ENCODE measurements at places on chromosomes 1 and 21.

DNA sequence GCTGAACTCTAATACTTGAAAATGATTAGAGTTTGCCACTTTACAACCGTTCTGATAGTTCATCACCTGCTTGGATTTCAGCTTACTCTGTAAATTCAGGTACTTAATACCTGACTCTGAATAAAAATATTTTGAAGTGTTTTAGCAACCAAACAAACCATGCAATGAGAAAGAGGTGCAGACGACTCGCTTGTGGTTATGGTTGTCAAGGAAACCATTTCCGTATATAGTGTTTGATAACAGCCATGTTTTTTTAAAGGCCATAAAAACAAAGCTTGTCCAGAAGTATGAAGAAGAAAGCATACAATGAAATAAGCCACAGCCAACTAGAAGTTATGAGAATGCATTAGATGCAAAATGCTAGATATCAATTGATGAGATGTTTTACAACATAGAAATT lies 167.2 kb upstream of the HMCN1 start:
- DNase-seq: peak; percentile 82

DNA sequence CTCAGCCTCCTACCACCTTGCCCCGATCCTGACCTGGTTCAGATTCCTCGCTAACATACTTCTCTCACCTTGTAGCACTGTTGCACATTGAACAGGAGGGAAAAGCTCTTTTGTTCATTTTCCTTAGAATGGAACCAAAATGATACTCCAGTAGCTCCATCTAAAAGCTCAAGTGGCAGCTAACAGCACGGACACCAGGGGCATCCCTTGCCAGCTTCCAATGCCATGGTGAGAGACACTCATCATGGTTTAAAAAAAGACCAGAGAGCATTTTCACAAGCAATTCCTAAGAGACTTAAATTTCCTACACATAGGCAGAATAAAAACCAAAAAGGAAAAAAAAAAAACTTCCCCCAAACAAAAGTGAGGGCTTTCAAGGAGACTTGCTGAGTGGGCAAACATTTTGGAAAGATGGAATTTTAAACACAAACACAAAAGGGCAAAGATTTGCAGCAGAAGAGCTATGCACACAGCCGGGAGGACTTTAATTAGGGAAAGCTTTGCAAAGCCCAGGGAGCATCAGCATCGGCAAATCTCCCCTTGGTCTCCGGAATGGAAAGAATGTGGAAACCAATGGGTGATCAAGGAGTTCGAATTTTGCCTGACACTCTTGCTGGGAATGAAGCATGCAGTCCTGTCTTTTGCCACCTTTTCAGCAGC lies 84.3 kb downstream of the CAPZB start:
- no peak for DNase-seq

DNA sequence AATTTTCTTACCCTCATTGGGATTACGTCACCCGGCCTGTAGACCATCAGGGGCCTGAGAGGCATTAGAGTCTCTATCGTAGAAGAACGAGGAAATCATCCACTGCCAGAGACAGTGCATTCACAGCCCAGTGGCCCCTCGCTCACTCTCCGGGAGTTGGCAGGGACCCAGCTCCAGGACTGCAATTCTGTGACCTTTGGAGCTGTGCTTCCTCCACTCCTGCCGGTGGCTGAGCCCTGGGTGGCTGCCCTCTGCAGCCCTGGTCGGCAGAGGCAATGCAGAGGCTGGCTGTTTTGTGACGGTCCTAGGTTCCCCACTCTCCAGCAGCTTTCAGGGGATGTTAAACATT lies 12.7 kb downstream of the SLC37A1 start:
- no peak for DNase-seq

DNA sequence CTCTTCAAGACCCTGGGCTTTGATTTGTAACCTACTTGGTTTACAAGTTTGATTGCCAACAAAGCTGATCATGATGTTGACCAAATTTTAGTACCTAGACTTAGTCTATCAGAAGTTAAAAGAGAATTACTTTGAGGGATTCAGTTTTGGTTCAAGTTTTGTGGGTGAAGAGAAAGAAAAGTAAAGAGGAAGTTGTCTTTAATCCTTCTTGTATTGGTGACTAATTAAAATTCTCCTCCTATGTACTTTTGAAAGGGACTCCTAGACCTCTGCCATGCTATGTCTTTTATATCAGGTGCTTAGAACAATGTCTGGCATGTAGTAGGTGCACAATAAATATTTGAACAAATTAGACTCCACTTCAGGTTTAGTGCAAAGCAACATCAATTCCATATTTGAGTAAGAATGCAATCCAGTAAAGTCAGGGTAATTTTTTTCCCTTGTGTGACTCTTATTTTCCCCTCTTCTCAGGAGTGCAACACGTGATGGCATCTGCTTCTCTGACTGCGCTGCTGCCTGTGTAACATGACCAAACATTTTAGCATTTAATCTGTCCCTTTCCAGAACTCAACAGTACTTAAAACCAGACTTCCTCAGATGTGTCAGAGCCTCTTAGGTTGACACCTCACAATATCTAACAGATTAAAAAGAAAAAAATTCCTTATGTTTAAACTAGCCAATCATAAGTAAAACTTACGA lies 41.1 kb upstream of the KCNQ4 start:
- DNase-seq: no peak

GRCh38 chr1:17538428-17539117 lies 925 bp upstream of the ARHGEF10L start:
- DNase-seq: peak; percentile 54

DNA sequence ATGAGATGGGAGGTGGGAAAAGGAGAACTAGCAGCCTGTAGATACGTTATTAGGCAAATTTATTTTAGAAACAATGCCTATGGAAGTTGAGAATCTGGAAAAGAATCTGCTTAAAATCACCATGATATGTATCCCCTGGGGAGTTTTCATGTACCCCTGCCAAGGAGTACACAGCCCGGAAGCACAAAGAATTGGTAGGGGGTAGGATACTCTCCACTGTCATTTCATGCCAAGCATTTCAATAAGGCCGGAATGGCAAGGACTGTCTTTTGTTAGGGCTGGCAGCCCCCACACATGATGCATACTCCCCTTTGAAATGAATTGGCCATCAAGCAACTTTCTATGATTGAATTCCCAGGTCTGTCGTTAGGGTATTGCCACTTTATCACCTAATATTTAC lies 111.5 kb upstream of the APP start:
- DNase-seq: no peak

DNA sequence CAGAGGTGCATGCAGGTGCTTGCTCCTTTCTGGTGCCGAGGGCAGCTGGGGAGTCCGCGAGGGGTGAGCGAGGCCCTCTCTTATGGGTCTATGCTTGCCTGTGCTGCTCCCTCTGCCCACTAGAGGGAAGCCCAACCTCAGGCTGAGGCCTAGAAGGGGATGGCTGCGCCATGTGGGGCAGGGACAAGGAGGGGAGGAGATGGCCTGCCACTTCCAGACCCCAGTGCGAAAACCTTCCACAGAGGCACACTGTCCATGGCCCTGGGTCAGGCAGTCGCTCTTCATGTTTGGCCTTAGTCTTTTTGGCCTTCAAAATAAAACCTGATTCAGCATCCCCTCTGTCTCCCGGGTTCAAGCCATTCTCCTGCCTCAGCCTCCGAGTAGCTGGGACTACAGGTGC lies 14.0 kb downstream of the RHBG start:
- DNase-seq: peak; percentile 52

- DNase-seq: peak; percentile 9
These were observed at the start of gene PRKCZ for GRCh38 chr1:2049718-2050431. PRKCZ (plus strand) TSS chr1:2050411; CDS start chr1:2050631, 220 bp downstream.

- DNase-seq: no peak
These were observed 14.5 kb downstream of the DUSP10 start for GRCh38 chr1:221727146-221728036.

GRCh38 chr1:9689011-9689706 lies 37.6 kb downstream of the PIK3CD start:
- peak; percentile 77 for DNase-seq

- no peak for DNase-seq
These were observed 51.7 kb downstream of the IL23R start for GRCh38 chr1:67217938-67218337.

DNA sequence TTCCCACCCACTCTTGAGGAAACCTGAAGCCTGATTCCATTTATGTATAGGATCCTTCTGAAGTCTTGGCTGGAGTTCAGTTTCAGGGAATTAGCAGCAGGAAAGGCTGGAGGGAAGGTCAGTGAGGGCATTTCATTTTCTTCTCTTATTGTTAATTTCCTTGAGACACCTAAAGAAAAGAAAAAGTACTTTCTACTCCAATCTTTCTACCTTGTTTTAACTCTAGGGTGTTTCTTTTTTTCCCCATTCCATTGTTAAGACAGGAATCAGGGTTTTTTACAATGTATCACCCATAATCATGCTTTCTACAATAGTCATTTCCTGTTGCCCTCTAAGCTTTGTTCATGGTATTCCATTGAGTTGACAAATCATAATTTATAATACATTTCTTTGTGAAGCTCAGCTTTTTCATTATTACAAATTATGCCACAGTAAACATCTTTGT lies 27.4 kb downstream of the SNRPE start:
- peak; percentile 54 for DNase-seq

DNA sequence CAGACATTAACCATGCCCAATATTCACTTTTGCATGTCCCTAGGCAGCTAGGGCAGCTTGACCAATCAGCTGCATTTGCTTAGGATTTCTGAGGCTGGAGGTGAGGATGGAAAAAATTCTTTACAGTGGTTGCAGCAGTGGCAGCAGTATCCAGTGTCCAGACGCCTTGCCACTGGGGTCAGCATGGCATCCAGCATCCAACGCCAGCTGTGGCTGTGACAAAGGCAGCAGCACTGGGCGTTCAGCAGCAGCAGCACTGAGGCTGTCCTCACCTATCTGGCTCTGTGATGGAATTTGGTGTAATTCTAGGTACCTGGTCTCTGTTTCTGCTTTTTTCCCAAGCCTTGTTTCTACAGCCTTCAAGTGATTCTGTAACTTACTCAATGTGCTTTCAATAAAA lies 15.5 kb downstream of the RHBDL2 start:
- DNase-seq: no peak

GRCh38 chr21:31425138-31425537 lies 81.1 kb upstream of the TIAM1 start:
- DNase-seq: no peak

DNA sequence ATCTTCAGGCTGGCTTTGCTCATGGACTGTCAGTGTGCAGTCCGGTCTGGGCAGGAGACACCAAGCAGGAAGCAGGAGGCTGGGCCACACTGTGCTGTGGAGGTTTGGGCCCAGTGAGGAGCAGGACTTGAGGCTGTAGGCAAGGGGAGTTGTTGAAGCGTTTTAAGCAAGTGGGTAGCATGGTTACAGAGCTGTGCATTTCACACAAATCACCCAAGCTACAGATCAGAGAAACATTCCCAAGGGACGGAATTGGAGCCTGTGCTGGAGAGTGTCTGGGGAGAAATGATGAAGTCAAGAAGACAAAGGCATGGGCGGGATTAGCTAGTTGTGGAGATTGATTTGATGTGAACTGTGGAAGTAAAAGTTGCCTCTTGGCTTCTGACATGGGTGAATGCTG lies 60.9 kb downstream of the KIF21B start:
- no peak for DNase-seq

DNA sequence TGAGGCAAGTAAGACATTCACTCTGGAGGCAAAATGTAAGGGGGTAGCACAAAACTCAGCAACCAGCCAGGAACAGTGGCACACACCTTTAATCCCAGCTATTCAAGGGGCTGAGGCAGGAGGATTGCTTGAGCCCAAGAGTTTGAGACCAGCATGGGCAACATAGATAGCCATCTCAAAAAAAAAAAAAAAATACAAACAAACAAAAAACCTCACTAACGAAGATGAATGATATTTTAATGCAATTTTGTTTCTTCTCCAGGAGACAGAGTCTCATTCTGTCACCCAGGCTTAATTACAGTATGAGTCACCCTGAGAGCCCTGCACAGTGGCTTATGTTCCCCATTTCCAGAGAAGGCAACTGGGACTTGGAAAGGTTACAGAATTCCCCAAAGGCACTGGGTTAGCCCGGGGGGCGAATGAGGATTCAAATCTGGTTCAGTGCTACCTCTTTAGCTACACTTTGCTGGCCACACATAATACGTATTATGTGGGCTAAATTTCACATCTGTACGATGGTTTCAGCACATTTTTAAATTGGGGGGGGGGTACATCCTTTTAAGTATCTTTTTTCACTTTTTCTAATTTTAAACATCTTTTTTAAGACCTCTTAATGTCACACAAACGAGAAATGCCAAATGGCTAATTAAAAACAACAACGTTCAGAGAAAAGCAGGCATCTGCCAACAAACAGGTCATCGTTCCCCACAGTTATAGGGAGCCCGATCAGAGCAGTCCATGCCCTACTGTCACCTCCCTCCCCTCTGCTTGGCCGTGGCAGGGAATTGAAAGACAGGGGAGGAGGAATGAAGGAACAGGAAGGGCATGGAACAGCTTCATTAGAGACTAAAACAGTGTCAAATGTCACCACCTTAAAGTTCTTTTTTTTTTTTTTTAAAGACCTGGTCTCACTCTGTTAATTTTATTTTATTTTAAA lies 3.5 kb downstream of the CELA2A start:
- DNase-seq: peak; percentile 86

- DNase-seq: peak; percentile 85
These were observed 3.7 kb upstream of the ARHGEF19 start for GRCh38 chr1:16215882-16216753.

DNA sequence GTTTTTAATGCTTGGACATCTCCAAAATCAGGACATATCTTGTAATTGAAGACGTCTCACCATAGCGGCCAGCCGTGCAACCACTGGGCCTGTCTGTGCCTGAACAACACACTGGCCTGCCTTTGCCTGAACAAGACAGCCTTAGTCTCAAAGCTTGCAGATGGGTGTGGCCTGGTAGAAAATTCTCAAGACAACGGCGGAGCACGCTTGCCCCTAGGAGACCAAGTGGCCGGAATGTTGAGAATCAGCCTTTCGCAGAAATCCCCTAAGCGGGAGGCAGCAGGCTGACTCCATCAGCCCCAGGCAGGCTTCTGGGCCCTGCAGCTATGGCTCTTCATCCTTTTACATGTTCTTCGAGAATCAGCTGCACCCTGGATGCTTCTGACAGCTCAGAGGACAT lies 98.0 kb upstream of the C1orf174 start:
- no peak for DNase-seq

- peak; percentile 38 for DNase-seq
These were observed 92.5 kb downstream of the CDC42BPA start for GRCh38 chr1:227225715-227226346.

- no peak for DNase-seq
These were observed 26.8 kb downstream of the WNT9A start for GRCh38 chr1:227920896-227921295.

DNA sequence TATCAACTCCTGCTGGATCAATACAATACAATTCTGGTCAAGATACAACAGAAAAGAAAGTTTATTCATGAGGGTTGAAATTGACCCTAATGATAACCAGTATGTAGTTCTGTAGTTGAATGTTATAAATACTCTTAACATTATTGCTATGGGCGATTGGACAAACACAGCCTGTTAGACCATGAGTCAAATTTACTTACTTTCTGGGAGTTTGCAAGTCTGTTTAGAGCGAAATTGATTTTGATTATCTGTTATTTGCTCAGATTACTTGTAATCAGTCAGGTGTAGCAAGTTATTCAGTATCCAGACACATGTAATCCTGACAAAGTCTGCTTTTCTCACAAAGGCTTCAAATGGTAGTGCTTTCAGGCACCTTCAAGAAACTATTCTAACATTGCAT lies 216.6 kb upstream of the B3GALT2 start:
- DNase-seq: no peak
